GM04503 (cell line): ENCODE measurements at places on chromosomes 1 and 21.

- DNase-seq: no peak
These were observed 279.0 kb downstream of the RRAGC start for GRCh38 chr1:38580594-38580993.

DNA sequence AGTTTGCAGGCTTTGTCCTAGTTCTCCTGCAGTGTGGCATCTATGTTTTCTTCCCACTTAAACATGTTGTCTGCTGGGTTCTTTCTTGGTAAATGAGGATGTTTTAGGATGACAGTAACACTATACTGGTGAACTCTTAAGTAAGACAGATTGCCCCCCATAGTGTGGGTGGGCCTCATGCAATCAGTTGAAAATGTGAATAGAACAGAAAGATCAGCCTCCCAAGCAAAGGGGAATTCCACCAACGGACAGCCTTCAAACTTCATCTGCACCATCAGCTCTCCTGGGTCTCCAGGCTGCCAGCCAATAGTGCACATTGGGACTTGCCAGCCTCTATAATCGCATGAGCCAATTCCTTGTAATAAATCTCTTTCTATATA is 10.7 kb upstream of the TARBP1 start:
- no peak for DNase-seq

- no peak for DNase-seq
These were observed 68.5 kb downstream of the FOXJ3 start for GRCh38 chr1:42266253-42267135.

DNA sequence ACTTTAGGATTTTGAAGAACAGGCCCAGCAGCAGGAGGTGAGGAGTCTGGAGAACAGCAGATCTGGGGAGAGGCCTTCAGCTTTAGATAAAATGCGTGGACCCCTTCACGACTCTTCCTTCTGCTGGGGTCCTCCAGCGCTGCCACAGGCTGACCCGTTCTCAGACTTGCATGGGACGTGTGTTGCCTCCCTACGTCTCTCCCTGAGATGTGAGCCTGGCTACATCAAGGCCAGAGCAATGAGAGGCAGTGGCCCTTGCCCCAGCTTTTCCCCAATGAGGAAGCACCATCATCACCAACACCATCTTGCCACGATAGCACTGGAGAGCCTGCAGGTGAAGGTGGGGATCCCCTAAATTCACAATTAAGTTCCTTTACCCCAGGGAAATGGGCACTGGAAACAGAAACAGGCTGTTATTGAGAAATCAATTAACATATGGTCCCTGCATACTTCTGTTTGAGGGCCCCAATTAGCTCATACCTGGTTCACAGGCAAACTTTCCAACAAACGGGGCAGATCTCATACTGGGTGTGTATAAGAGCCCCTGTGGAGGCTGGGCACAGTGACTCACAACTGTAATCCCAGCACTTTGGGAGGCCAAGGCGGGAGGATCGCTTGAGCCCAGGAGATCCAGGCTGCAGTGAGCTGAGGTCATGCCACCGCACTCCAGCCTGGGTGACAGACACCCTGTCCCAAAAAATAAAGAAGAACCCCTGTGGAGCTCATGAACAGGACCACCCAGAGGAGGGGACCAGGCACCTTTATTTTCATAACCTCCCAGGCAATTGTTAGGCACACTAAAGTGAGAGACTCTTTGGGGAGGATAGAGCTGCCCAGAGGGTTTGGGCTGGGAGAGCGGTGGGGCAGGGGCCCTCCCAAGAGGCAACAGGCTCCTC is 12.1 kb upstream of the ADAMTSL4 start:
- DNase-seq: no peak

DNA sequence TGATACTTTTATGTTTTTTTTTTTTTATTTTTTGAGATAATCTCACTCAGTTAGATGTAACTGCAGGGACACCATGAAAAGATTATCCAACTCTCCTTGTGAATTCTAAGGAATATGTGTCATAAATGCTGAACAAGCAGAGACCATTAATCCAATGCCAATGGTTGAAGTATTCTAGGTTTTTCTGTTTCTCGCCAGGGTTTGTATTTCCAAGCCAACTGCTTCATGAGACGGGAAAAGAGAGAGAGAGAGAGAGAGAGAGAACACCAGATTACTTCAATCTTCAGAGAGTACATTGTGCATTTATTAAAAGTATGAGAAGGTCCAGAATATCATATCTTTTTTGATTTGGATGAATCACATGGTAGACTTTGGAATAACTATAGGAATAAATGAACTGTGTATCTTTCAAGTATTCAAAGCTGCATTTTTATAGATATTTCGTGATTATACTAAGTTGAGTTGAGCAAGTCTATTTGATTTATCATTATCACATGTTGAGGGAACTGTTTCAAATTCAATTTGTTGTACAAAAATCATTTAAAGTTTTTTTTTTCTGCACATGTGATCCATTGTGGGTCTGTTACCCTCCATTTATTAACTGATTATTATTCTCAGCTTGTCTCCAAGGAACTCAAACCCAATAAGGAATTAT is 108.4 kb downstream of the PLA2G4A start:
- no peak for DNase-seq

DNA sequence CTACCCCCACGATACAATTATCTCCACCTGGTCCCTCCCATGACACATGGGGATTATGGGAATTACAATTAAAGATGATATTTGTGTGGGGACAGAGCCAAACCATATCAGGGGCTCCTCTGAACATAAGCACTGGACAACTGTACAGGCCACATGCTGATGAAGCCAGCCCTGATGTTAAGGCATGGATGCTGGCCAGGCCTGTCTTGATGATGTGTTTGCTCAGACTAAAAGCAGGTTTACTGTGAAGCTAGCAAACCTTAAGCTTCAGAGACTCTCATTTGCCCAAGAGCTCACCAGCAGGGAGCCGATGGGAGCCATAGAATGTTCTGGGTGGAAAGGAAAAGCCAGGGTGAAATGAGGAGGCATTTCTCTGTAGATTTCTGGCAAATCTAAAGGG is 135.3 kb upstream of the KCNK1 start:
- DNase-seq: no peak

GRCh38 chr1:203563291-203563690 is 63.3 kb upstream of the ATP2B4 start:
- DNase-seq: peak; percentile 61

GRCh38 chr21:16194095-16194787 is 464.5 kb downstream of the USP25 start:
- DNase-seq: no peak

DNA sequence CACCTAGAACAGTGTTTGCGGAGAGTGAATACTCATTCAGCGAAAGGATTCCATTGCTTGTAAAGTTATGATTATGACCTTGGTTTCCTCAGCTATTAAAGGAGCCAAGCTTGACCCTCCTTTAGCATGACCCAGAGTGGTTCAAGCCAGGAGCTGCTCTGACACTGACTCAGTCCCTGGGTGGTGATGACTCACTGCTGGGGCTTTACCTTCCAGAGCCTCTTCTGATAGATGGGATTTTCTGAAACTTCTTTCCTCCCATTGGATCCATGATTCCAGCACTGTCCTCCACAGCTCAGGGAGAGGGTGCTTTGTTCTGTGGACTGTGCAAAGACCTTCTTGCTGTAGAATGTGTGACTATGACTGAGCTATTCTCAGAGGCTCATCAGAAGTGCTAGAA is 77.4 kb downstream of the S1PR1 start:
- no peak for DNase-seq

GRCh38 chr1:233582439-233582838 is 31.5 kb upstream of the KCNK1 start:
- no peak for DNase-seq

DNA sequence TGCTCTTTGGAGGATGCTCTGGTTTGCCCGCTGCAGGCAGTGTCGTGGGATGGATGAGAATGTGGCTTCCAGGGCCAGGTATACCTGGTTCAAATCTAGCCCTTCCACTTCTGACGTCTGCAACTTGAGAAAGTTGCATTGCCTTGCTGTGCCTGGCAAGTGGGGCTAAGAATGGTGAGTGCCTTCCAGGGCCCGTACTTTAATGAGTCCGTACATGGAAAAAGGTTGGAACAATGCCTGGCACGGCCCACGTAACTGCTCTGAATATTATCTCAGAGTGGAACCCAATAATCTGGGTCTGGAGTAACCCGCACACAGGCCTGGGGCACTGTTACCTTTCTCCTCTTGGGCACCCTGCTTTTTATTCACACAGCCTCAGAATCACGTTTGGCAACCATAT is 146.7 kb upstream of the EDN2 start:
- DNase-seq: no peak

DNA sequence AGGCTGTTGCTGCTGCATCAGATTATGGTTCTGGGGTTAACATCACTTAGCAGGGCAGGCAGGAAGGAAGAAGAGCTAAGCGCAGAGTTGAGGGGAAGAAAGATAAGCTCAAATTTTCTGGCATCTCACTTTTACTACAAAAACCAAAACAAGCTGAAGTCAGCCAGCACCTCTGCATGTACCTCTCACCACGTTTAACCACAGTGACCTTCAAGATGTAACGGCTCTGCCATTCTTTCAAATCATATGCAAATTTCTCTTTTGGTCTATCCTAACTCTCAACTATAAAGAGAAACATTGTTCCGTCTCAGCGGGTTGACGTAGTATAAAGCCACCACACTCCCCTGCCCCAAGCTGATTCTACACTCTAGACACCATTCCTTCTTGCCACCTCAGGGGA is 154.4 kb downstream of the OMA1 start:
- no peak for DNase-seq

DNA sequence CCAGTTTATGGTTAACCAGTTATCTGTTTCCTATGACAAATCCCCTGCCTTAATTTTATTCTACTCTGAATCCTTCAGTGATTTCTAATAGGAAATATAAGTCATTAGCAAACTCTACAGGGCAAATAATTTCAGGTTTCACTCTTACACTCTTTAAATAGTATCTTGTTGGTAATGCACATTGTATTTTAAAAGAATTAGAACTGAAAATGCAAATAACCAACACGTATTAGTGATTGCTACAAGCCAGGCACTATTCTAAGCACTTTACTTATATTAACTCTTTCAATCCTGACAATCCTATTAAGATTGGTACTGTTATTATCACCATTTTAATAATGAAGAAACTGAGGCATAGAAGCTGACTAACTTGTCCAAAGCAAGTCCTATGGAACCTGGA is 48.3 kb upstream of the LHX8 start:
- DNase-seq: no peak
